ENCODE measurements at places on chromosomes 5 and 9.

DNA sequence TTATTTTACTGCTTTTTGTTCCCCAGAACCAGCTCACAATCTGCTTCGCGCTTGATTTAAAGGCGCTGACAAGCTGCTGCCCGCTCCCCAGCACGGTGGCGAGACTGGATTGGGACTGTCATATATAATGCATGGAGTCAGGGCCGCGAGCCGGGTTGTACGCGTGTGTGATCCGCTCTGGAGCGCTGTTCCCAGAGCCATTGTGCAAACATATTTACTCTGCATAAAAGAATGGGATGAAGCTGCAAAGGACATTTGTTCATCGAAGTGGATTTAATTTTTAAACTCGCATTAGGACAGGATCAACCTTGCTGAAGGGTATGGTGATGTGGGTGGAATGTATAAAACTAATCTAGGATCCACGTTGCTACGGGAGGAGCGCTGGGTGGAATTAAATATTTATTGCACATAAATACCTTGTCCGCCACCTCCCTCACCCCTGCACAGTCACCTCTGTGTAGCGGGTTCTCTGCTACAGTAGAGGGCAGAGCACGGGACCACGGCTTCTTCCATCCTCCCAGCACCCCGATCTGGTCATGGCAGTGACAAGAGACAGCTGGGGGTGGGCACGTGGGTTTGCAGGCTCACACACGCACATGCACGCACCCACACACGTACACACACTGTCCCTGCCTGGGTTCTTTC, 18.1 kb upstream of the FCN1 start:
- no peak for DNase-seq

DNA sequence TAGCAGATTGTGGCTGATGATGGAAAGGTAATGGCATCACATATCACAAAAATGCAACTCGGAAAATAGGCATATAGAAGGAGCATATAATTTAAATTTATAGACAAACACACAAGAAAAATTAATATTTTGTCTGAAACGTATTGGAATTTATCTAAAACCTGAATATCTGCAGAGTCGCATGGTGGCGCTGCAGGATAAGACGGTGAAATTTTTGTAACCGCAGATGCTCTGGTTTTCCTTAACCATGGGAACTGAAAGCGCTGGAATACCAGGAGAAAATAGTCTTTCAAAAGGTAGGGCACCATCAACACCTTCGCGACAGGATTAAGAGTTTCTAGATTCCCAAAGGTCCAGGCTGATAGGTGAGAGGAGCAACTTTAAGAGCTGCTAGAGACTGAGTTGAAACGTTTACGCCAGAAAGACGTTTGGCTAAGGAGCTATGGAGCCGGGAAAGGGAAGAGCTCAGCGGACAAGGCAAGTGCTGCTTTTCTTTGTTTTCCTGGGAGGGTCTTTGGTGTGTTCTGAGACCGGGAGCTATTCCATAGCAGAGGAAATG, 11.0 kb upstream of the PCDHB15 start:
- no peak for DNase-seq

DNA sequence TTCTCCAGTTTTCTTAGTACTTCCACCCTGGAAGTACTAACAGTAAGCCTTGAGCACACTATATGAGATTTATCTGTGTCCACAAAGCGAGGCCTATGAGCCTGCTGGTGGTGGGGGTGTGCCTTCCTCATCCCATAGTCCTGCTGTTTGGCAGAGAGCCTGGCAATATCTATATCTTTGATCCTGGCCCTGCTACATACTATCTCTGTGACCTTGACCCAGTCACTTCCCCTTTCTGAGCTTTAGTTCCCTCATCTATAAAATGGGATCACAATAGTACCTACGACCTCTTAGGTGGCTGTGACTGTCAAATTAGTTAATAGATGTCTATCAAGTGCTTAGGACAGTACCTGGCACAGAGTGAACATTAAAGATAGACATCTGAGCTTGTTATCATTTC, 114.6 kb upstream of the SAP30L start:
- DNase-seq = no peak

- DNase-seq = no peak
These were observed 446.5 kb downstream of the TLE1 start for GRCh38 chr9:81242866-81243265.

DNA sequence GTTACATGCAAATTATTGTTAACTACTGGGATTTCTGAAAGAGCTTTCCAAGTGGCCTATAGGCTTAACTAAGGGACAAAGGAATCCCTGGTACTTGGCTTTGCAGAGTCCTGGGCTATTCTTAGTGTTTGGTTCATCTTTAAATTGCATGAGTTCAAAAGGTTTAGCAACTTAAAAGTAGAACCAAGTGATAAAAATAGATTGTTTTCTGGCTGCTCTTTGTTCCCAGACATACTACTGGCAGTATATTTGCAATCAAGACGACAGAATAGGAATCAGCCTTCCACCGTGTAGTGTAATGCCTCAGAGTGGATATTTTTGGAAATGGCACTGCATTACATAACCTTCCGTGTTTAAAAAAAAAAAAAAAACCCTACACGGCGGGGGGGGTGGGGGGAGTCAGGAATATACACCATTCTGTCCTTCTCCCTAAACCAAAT, 1.0 kb downstream of the NREP start:
- peak; percentile 68 for DNase-seq

DNA sequence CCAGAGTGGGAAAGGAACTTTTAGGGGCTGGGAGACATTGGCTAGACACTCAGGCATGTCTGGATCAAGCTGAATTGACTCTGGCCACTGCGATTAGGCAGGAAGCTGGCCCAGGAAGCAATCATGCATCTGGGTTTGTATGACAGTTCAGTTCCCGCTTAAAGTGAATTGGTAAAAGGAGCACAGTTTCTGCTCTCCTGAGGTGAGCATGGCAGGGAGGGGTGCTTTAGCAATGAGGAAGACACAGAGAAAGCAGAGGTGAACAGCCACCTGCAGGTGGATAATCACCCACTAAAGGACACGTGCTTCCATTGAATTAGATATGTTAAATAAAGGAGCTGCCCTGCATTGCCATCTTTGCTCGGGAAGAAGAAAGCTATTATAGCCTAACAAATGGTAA, 248.1 kb upstream of the MAP3K1 start:
- DNase-seq = no peak

DNA sequence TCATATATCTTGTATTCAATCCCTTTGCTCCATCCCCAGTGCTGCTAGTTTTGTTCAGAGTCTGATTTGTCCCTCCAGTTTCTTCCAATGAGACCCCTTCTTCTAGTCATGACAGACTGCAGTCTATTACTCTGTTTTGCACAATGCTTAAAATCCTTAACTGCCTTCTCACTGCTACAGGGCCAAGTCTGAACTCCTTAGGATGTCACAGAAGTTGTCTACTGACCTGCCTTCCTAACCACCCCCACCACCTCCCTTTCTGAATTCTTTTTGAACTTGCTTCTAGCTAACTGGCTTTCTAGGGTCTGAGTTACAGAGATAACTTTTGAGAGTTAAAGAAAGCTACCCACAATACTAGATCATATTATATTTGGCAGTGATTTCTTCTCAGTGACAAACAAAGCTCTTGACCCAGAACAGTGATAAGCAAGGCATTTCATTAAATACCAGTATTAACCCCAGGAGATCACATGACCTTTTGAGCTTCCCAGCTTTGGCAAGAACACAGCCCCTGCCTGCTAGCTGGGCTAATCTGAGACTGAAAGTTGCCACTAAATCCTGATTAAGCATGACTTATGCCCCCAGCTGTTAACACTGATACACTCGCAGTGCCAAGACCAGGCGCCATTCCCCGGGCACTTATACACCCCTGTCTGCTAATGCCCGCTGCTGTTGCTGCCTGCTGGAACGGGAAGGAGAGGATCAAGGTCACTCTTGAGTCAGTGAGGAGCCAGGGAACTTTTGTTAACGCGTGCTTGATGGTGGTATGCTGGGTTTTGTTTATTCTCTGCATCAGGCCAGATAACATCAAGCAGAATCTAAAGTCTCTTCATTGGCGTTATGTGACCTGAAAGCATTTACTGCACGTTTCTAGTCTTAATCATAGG, 36.4 kb upstream of the ADAMTSL1 start:
- DNase-seq = peak; percentile 22
